ENCODE measurements at places on chromosomes 2 and 18.
A peak's percentile ranks its signal among the peaks of the same experiment; 100 is the strongest.

- no peak for DNase-seq
Observed at GRCh38 chr18:46917803-46918600, 600 bp downstream of the KATNAL2 start.

DNA sequence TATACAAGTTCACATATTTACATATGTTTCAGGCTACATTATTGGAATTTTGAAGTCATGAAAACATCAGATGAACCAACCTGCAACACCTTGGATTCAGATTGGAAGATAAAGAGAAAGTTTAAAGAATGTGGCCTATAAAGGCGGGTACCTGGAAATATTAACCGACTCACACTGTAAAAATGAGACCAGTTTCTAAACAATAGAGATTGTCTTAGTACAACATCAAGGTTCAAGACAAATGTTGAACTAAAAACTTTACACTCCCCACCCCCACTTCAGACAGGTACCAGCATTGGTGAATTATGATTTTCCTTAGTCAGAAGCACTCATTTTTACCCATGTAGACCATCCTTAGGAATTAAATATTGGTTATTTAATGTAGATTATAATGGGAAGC lies 186.4 kb upstream of the EPC2 start:
- DNase-seq: no peak

DNA sequence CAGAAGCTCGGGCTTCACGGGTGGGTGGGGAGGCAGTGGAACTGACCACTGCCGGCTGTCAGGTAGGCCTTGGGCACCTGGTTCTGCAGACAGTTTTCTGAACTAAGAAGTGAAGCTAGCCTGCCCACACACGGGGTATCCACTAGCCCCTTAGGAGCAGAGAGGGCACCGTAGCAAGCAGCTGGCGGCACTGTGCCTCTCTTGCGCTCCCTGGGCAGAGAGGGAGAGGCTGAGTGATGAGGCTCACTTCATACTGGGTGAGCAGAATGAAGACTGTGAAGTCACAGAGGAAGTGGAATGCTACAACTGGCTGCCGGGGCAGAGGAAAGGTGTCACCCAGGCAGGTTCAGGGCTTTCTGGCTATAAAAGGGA lies 753 bp downstream of the ITPRIPL1 start:
- DNase-seq: no peak

- DNase-seq: peak; percentile 33
Observed at GRCh38 chr2:131034122-131035051, 58.9 kb downstream of the FAM168B start.

DNA sequence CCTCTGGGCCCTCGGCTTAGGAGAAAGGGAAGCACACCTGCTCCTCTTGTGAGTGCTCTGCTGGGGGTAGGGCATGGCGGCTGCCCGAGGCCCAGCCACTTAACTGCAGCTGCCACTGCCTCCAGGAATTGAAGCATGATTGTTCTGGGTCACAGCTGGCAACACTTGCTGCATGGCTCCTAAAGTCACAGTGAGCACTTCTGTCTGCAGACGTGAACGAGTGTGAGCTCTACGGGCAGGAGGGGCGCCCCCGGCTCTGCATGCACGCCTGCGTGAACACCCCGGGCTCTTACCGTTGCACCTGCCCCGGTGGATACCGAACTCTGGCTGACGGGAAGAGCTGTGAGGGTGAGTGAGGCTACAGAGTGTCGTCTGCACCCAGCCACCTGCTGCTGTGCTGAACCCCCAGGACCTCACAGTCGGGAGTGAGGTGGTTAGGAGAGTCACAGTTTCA lies 44.4 kb downstream of the FBLN7 start:
- DNase-seq: peak; percentile 59

GRCh38 chr2:203671876-203672275 lies 34.6 kb upstream of the CD28 start:
- no peak for DNase-seq

Measured in stimulated activated CD4-positive, alpha-beta T cell treated with anti-CD3 and anti-CD28 coated beads, TNF-alpha, amount 100 ng/mL, for 24 hours (primary cell).